ENCODE measurements at places on chromosomes 3 and 15.

DNA sequence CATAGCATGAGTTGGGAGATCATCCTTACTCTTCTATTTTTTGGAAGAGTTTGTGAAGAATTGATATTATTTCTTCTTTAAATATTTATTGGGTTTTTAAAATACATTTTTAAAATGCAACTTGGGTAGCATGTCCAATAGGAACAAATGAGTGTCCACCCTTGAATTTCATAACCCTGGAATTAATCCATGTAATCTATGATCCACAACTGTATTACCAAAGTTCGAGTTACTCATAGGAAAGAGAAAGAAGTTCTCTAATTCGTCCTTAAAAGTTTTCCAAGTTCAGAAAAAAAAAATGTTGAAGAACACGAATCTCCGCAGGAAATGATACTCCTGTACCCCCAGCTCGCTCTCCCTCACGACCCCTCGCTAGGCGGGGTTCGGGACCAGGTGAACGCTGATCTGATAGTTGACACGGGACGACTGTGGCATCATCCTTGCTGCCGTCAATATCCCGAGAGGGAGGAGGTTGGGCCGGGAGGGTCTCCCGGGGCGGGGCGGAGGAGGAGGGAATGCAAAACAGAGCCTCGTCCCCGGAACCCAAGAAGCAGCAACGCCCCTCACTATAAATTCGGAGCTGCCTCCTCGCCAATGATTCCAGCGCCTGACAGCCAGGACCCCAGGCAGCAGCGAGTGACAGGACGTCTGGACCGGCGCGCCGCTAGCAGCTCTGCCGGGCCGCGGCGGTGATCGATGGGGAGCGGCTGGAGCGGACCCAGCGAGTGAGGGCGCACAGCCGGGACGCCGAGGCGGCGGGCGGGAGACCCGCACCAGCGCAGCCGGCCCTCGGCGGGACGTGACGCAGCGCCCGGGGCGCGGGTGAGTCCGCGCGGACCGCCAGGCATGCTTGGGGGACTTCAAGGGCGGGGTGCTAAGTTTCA, at the start of gene AGTR1:
TSS of gene AGTR1 (plus strand) at position 598 of the 884 bp plus-strand sequence. CDS start 43,133 bp downstream, outside the sequence.
- DNase-seq, result no peak

- DNase-seq, result no peak
Measured at GRCh38 chr3:48404440-48405342, 25.2 kb downstream of the PLXNB1 start.

- DNase-seq, result no peak
Measured at GRCh38 chr15:35911052-35911777, 365.2 kb upstream of the DPH6 start.

- DNase-seq, result no peak
Measured at GRCh38 chr15:96349857-96350720, 19.6 kb downstream of the NR2F2 start.

GRCh38 chr15:75720787-75721479, 8.3 kb upstream of the CSPG4 start:
- peak; percentile 45 for DNase-seq

GRCh38 chr15:89976246-89976600, 24.9 kb upstream of the ZNF710 start:
- no peak for DNase-seq

GRCh38 chr3:170992854-170993253, 33.7 kb downstream of the SLC2A2 start:
- no peak for DNase-seq

DNA sequence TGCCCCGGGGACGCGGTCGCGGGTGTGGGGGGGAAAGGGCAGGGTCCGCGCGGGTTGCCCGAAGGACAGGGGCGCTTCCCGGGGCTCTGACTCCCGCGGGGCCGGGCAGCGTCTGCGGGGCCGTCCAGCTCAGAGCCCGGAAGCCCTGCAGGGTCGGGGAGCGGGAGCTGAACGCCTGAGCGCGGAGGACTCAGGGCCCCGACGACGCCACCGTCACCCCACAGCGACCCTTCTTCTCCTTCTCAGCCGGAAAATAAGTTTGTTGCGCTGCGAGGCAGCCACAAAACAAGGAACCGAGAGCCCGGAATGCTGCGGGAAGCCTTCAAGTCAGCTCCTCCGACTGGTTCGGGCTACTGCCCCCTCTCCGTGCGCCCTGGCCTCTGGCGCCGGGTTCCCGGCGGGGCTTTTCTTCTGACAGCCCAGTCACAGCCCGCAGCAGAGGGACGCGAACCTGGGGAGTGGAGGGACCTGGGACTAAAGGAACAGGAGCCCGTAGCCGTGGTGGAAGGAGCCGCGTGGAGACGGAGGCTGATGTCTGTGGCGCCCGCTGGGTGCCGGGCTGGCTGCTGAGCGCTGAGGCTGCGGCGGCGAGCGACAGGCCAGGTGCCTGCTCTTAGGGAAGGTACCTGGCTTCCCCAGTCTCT, 484 bp downstream of the CNTN4 start:
- DNase-seq, result no peak

GRCh38 chr15:71664622-71665021, 145.7 kb upstream of the NR2E3 start:
- no peak for DNase-seq

GRCh38 chr3:185272033-185272432, 18.2 kb upstream of the EHHADH start:
- no peak for DNase-seq

GRCh38 chr15:50881121-50882048, 27.1 kb upstream of the AP4E1 start:
- DNase-seq, result peak; percentile 45

- no peak for DNase-seq
Measured at GRCh38 chr15:68612979-68613740, 34.4 kb downstream of the CORO2B start.

- DNase-seq, result no peak
Measured at GRCh38 chr15:66907826-66908743, 157.3 kb upstream of the SMAD3 start.

- DNase-seq, result no peak
Measured at GRCh38 chr15:85010071-85010385, 28.4 kb downstream of the PDE8A start.

- DNase-seq, result no peak
Measured at GRCh38 chr3:157573281-157573680, 70.1 kb upstream of the VEPH1 start.

GRCh38 chr3:138681463-138682220, 73.1 kb downstream of the FAIM start:
- DNase-seq, result no peak

- DNase-seq, result no peak
Measured at GRCh38 chr15:60594071-60594470, 115.1 kb upstream of the ICE2 start.

GRCh38 chr3:30112411-30112810, 494.0 kb upstream of the TGFBR2 start:
- no peak for DNase-seq

DNA sequence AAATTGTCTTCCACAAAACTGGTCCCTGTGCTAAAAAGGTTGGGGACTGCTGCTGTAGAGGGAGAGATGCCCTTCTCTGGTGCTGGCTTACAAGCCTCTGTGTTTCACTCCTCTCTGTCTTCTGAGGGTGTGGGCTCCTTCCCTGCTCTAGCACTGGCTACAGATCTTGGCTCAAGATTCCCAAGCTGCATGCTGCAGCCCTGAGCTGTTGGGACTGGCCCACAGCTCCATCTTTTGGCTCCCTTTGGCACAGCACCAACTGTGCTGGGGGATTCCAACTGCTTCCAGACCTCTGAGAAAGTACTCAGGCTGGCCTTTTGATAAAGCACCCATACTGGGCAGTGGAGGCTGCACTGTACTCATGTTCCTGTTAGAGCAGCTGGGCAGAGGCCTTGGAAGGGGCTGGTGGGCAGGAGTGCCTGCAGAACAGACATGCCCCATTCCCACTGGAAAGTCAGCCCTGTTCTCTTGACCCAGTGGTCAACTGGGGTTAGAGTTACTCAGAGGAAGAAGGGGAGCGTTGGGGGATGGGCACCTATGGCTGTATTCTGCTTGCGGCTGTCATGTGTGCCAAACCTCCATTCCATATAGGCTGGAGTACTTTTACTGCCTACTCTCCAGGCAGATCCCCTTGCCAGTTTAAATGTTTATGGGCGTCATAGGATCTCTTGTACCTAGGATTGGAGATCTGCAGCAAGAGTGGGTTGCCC, 55.7 kb downstream of the GALK2 start:
- DNase-seq, result no peak

- DNase-seq, result no peak
Measured at GRCh38 chr15:29400701-29401100, 131.1 kb upstream of the NSMCE3 start.

- DNase-seq, result no peak
Measured at GRCh38 chr15:82737975-82738374, 28.3 kb upstream of the AP3B2 start.

GRCh38 chr15:31228011-31228484, 98.6 kb upstream of the KLF13 start:
- DNase-seq, result no peak

DNA sequence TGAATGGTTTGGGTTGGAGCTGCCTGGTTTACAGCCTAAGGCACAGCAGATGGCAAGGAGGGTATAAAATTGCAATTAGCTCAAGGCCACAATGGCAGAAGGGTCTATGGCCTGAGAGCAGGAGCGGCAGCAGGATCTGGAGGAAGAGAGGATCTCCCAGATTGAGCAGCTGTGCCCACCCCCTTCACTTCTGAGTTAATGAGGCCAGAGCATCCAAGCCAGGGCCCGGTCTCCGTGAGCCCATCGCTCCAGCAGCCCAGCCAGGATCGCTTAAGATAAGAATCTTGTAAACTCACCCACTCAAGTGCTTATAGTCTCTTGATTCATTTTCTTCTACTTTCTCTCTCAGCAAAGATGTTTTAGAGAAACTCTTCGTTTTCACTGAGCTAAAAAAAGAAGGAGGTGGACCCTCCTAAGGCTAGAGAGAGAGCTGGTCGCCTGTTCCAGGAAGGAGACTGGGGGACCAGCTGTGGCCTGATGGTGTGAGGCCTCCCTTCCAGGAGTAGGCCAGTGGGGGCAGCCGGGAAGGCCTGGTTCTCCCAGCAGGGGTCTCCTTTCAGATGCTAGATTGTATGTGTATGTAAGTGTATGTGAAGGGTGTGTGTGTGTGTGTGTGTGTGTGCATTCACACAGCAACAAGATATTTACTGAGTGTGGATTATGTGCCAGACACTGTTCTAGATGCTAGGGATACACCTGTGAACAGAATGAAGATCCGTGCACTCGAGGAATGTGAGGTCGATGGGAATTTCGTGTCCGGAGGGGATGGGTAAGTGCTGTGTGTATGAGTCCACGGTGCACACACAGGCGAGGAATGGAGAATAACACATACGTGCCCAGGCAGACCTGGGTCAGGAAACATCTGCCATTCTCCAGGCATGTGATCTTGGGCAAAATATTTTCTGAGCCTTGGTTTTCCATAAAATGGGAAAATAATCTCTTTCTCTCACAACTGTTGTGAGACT, 18.6 kb downstream of the MAGEF1 start:
- no peak for DNase-seq

GRCh38 chr3:21620511-21621155, 130.4 kb downstream of the ZNF385D start:
- no peak for DNase-seq

GRCh38 chr3:28912120-28912885, 368.6 kb upstream of the RBMS3 start:
- DNase-seq, result no peak

DNA sequence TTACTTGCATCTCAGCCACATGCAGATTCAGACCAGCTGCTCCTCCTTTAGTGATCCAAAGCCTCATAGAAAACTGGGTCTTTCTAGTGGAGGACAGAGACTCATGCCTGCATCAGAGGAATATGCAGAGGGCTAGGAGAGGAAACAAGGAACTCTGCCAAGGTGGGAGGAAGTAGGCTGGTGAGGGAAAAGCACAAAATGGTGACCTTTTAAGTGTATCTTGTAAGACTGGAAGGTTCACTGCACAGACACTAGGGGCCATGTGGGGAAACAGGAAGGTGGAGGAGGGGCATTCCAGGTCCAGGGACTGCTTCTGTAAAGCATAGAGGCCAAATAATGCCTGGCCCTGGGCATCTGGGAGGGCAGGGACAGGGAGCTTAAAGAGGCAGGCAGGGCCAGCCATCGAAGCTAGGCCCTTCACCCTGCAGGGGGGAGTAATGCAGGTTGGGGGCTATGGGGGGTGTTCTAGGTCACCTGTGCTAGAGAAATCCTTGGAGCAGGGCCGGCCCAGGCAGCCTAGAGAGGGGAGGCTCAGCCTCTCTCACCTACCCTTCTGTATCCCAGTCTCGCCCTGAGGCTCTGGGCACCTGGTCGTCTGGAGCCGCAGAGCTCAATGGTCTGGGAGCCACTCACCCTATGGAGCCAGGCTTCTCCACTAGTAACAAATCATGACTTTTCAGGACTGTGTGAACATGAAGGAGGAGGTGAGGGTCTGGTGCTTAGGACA, 117.7 kb downstream of the DNAJB8 start:
- DNase-seq, result no peak

DNA sequence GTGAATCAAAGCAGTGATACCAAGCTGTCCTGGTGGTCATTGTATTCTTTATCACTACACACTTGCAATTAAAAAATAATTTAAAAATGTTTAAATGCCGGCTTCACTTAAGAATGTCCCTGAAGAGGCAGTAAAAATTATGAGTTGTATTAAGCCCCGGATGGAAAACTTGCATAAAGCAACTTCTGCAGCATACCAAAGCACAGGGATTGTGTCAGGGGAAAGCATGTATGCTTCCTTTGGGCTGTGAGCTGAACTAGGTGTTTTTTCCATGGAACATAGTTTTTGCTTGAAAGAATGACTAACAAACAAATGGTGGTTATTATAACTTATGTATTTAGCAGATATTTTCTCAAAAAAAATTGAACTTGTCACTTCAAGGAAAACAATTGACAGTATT, 143.1 kb downstream of the ARNT2 start:
- no peak for DNase-seq

DNA sequence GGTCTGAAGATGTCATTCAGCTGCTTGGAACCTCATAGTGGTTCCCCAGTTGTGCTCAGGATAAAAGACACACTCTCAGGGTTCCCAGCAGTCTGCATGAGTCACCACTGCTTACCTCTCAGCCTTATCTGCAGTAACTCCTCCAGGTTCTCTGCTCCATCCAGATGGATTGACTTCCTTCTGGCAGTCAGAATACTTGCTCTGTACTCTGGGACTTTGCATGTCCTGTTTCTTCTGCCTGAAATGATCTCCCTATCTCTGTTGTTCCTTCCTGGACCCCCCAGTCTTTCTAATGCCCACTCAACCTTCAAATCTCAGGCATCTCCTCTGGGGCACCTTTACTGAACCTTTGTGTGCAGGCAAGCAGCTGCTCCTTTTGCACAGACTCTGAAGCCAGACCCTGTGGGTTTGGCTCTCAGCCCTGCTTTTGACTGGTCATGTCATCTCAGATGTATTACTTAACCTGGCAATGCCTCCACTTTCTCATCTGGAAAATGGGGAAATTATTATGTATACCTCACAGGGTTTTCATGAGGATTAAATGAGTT, 38.4 kb downstream of the ITPR1 start:
- DNase-seq, result no peak

- DNase-seq, result no peak
Measured at GRCh38 chr15:57477736-57478522, 101.6 kb downstream of the CGNL1 start.

DNA sequence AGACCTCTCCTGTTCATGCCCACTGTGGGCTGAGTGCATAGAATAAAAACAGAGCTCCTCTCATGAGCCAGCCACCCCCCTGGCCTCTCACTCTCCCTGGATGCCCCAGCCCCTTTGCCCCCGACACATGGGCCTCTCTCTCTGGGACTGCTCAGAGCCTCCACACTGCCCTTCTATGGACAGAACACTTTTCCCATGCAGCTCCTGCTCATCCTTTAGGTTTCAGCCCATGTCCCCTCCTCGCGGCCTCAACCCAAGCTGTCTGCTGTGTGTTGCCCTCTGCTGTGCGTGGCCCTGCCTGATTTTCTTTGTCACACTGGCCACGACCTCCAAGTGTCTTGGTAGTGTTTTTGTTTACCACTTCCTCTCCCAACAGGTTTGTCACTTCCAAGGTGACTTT, 20.7 kb upstream of the PRR23E start:
- no peak for DNase-seq

GRCh38 chr15:45417303-45417950, 39.1 kb upstream of the GATM start:
- no peak for DNase-seq

Measured in activated CD4-positive, alpha-beta T cell treated with anti-CD3 and anti-CD28 coated beads, Interleukin-2, Interleukin-6, amounts not matched to agents 100 ng/mL and 50 ng/mL, durations not matched to agents 16 hours and 8 hours (primary cell).